SJSA1 (cell line): ENCODE measurements at places on chromosomes 6 and 20.

DNA sequence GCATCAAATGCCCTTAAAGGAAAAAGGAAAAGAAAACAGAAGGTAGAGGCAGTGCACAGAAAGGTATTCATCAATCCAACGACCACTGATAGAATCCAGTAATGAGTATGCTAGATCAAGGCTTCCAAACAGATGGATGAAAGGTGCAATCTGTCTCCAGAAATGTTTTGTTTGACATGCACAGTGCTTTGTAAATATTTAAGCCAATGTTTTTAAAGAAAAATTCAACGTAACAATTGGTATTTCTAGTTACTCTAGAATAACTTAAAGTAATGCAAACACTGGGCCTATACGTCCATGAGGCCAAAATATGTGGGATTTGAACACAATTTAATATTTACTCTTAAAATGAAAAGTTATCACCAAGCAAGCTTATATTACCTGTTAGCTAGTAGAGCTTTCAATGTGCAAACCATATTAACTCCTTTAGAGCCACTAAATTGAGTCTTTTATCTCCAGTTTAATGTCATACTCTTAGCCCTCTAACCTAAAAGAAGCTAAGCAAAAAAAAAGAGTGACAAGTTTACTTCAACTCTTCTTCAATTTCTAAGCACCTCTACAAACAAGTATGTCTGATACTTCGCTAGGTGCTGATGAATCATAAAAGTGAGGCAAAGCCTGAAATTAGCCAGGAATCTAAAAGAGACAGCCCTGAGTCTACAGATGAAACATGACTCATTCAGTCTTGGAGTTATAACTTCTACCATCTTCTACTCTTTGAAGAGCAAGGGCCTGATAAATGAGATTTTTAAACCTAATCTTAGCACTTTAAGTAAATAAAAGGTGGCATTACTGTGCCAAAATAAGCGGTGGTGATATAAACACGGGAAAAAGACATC lies 169.8 kb downstream of the PTPRK start:
- DNase-seq, result no peak

GRCh38 chr6:121770943-121771342 lies 335.5 kb downstream of the GJA1 start:
- no peak for DNase-seq

GRCh38 chr20:47360297-47361056 lies 4.0 kb upstream of the ZMYND8 start:
- DNase-seq, result peak; percentile 96

DNA sequence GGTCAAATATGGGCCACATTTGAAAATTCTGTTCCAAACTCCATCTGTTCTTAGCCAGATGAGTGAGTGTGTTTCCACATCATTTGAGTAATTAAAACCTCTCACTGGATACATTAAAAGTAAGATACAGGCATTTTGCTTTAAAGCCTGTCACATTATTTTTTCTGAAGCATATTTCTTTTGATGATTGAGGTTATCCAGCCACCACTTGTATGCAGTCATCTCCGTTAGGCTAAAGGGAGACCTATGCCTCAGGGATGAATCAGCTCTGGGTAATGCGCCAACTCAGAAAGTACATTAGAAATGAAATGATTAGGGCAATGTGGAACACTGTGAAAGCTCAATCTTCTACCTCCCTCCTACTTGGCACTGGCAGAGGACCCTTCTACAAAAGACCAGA lies 90.7 kb downstream of the SNAP25 start:
- peak; percentile 74 for DNase-seq

GRCh38 chr6:90314514-90314913 lies 17.9 kb upstream of the BACH2 start:
- DNase-seq, result no peak

DNA sequence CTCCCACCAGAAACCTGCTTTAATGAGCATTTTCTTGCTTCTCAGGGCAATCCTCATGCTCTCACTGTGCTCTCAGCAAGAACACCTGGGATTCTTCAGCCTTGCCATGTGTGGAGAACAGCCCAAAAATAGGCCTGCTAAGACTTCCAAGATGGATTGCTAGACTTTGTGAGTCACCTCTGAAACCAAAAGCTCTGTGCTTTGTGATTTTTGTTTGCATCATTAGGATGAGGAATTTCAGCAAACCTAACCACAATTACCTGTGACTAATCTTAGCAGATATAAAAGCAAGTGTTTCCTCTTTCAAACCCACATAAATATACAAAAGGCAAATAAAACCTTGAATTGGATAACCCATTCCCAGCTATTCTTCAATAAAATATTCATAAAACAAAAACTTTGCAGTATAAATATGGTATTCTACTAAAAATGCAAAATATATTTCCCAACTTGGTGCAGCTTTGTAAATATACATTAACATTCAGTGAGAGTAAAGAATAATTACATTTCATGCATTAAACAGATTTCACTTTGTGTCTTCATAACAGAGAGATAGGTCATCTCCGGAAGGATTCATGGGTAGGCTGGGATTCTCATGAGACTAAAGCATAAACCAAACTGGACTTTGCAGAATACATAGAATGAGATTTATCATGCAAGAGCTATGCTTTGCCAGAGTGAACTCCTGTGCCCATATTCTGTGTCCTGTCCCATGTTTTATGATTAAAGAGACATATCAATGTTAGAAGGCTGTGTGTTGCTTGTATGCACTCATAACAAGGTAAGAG lies 33.5 kb downstream of the TPBG start:
- DNase-seq, result peak; percentile 56

GRCh38 chr6:72522735-72523141 lies 99.1 kb upstream of the KCNQ5 start:
- DNase-seq, result peak; percentile 5

DNA sequence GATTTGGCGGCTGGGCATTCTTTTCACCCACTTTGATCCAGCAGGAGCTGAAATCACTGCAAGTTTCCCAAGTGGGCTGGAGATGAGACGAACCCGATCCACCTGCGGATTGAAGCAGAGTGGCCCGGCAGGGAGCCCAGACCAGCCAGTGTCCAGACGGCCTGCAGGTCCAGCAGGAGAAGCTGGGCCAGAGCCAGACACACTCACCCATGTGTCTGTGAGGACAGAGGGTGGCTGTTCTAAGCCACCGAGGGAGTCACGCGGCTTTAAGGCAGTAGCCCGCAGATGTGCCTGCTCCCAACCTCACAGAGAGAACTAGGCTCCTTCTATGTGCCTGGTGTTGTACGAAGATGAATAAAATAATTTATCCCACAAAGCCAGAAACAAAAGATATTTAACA lies 200.7 kb downstream of the WDR27 start:
- no peak for DNase-seq

DNA sequence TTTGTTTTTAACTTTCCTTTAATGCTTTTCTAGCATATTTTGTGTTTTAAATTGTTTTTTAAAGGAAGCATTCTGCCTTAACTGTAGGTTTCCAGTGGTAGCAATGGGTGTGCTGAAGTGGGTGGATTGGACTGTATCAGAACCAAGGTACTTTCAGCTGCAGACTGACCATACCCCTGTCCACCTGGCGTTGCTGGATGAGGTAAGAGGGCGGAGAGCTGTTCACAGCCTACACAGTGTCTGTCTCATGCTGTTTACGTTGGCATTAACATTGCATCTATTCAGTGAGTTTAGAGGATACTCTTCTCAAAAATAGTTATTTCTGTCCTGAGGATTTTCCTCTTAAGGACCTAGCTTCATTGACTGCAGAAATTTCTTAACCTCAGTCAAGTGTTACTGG lies 11.9 kb downstream of the NELFCD start:
- no peak for DNase-seq

DNA sequence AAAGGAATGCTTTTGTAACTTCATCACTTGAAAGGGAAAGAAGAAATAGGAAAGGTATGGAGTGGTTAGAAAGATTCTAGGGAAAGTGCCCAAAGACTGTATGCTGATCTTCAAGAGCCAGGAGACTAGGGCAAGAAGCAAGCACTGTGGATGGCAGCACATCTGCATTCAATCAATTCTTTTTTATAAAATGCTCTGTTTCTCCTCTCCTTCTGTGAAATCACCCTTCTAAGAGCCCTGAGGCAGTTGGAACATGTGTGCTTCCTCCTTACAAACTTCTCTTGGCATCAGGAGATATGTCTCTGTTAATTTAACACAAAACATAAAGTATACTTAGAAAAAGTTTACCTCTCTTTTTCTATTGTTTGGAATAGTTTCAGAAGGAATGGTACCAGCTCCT lies 1162.2 kb upstream of the GJE1 start:
- no peak for DNase-seq

GRCh38 chr6:13466304-13467215 lies 20.8 kb downstream of the GFOD1 start:
- no peak for DNase-seq

DNA sequence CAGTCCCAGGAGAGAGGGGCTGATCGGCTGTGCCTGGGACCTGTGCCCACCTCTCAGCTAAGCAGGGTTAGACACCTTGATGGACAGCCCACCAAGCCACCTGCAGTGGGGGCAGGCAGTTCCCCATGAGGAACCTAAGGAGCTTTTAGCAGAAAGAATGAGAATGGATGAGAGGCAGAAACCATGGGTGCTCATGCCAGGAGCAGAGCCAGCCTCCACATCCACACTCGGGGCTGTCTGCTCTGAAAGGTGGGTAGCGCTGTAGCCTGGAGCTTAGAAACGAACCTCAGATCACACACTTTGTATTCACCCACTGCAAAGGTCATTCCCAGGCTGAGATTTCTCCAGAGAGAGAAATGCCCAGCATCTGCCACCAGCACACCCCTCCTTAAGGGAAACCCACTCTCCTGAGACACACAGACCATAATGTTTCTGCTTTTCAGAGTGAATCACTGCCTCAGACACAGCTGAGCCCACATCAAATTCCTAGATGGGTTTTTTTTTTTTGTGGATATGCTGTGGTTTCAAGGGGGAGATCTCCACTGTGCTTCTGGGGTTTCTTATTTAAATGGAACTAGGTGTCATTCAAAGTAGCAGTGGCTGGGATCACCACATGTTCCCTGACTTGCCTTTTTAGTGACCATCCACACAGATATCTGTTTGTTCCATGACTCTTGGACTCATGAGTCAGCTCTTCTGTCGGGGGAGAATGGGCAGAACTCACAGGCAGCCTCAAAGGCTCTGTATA lies 218.9 kb downstream of the EYA2 start:
- no peak for DNase-seq

GRCh38 chr6:130516604-130517003 lies 150.8 kb downstream of the TMEM200A start:
- no peak for DNase-seq

DNA sequence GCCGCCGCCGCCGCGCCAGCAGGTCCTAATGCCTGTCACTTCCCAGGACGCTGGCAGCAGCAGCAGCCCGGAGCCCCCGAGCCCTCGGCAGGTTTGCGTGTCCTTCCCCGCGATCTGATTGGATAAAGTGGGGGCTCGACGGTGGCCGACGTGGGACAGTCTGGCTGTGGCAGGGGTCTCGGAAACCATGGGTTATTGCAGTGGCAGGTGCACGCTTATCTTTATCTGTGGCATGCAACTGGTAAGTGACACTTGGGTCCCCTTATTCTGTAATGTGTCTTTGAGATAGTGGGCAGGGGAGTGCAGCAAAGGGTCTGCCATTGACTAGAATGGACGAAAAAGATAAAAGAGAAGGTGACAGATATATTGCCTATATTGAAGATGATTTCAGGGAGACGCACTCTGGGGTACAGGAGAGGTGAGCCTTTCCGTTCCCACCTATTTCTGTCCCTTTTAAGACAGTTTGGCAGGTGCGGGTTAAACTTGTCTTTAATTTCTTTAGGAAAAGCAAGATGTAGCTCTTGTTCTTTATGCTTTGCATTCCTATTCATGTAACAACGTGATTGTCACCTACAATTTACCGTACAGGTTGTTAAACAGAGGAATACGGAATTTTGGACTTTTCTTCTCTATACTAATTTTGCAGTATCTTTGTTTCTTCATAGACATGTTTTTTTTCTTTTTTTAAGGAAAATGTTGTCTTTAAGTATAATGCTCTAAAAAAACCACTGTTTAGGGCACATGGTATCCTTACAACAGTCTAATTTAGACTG lies 535 bp downstream of the NKAIN2 start:
- DNase-seq, result no peak

GRCh38 chr6:124197148-124197547 lies 393.5 kb downstream of the NKAIN2 start:
- no peak for DNase-seq

DNA sequence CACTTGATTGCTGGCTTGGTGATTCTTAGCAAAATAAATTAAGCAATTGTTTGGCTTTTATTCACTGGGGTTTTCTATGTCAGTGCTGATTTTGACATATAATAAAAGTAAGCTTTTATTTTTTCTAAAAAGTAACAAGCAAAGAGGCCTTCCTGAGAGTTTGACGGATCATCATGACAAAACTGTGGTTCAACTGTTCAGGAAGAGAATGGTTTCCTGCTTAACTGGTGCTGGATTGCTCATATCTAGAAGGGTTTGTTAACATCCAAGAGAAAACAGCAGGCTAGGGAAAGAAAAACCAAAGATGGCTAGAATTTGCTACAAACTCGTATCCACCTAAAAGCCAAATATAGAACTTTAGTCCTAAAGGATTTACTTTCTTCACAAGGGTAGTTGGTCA lies 21.2 kb downstream of the SERPINB1 start:
- DNase-seq, result no peak

GRCh38 chr6:37406726-37407341 lies 26.2 kb upstream of the CMTR1 start:
- no peak for DNase-seq

GRCh38 chr6:89452281-89452680 lies 19.3 kb downstream of the ANKRD6 start:
- DNase-seq, result no peak
